ENCODE measurements at places on chromosomes 3 and 15. TPM values are rescaled to one million over a fixed set of nuclear protein-coding genes. Genes with fewer than 3 reads are reported as not detected.

The RASL12 gene
- 10.3 TPM for total RNA-seq

The MITF gene
- total RNA-seq: 1.9 TPM

The AP3B2 gene
- 25.7 TPM for total RNA-seq

DNA sequence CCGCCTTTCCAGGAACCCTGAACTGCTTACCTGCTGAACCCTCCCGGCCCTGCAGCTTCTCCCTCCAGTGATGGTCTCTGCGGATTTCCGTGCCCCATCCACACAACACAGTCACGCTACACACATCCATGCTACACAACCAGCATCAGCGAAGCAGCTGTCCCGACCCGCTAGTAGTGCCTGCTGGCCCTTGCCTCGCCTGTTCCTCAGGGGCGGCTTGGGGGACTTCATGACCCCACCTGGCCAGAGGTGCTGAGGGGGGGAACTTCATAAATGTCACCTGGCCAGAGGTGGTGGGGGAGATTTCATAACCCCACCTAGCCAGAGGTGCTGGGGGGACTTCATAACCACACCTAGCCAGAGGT lies 530 bp upstream of the TUBGCP5 start:
- peaks cover 6% of the 10 kb centered on the region for H3K36me3 ChIP-seq
- H3K27ac ChIP-seq: peak overlapping the region; percentile 21
- peak overlapping the region; percentile 78 for H3K4me3 ChIP-seq
- H3K27me3 ChIP-seq: no peaks in the 10 kb centered on the region
- DNase-seq: no peak
- no peaks in the 10 kb centered on the region for H3K4me1 ChIP-seq

- no peaks in the 10 kb centered on the region for H3K4me1 ChIP-seq
- no peaks in the 10 kb centered on the region for H3K27me3 ChIP-seq
- H3K27ac ChIP-seq: no peak overlapping the region
- no peaks in the 10 kb centered on the region for H3K36me3 ChIP-seq
- no peak overlapping the region for H3K4me3 ChIP-seq
Observed at GRCh38 chr3:115233021-115233420, 85.9 kb upstream of the ZBTB20 start.

- no peaks in the 10 kb centered on the region for H3K27me3 ChIP-seq
- no peak overlapping the region for H3K27ac ChIP-seq
- no peak overlapping the region for H3K4me3 ChIP-seq
- no peaks in the 10 kb centered on the region for H3K4me1 ChIP-seq
Observed at GRCh38 chr3:22971497-22971896, 231.6 kb upstream of the UBE2E2 start.

- H3K27ac ChIP-seq: no peak overlapping the region
- H3K4me1 ChIP-seq: peaks cover 1% of the 10 kb centered on the region
- DNase-seq: no peak
- no peaks in the 10 kb centered on the region for H3K36me3 ChIP-seq
- no peak overlapping the region for H3K4me3 ChIP-seq
Observed at GRCh38 chr3:195219351-195220230, 51.4 kb downstream of the XXYLT1 start.

GRCh38 chr3:187713504-187713903 lies 11.1 kb upstream of the RTP2 start:
- no peak for DNase-seq
- H3K4me1 ChIP-seq: no peaks in the 10 kb centered on the region
- no peak overlapping the region for H3K27ac ChIP-seq
- no peaks in the 10 kb centered on the region for H3K27me3 ChIP-seq
- H3K4me3 ChIP-seq: no peak overlapping the region

DNA sequence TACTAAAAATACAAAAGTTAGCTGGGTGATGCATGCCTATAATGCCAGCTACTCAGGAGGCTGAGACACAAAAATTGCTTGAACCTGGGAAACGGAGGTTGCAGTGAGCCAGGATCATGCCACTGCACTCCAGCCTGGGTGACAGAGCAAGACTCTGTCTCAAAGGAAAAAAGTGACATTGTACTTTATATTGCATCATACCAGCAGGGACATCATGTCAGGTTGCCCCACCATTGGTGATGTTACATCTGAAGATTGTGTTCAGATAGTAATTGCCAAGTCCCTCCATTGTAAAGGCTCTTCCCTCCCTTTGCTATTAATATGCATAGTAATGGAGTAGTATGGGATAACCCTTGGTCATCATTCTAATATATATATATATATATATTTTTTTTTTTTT lies 44.8 kb downstream of the FOXL2 start:
- no peaks in the 10 kb centered on the region for H3K4me1 ChIP-seq
- no peaks in the 10 kb centered on the region for H3K36me3 ChIP-seq
- H3K27me3 ChIP-seq: no peaks in the 10 kb centered on the region
- H3K27ac ChIP-seq: no peak overlapping the region
- no peak overlapping the region for H3K4me3 ChIP-seq

- H3K4me1 ChIP-seq: no peaks in the 10 kb centered on the region
- no peaks in the 10 kb centered on the region for H3K36me3 ChIP-seq
- H3K27me3 ChIP-seq: no peaks in the 10 kb centered on the region
- no peak overlapping the region for H3K27ac ChIP-seq
Observed at GRCh38 chr15:39692356-39693327, 90.0 kb downstream of the FSIP1 start.

Data from H1 (cell line).